AG10803 (cell line): ENCODE measurements at places on chromosomes 12 and 14.

- DNase-seq: no peak
Observed at GRCh38 chr12:32661706-32662105, 17.4 kb upstream of the DNM1L start.

GRCh38 chr14:74463697-74464096, 29.4 kb downstream of the NPC2 start:
- no peak for DNase-seq

- no peak for DNase-seq
Observed at GRCh38 chr12:4141348-4142270, 132.0 kb upstream of the CCND2 start.

DNA sequence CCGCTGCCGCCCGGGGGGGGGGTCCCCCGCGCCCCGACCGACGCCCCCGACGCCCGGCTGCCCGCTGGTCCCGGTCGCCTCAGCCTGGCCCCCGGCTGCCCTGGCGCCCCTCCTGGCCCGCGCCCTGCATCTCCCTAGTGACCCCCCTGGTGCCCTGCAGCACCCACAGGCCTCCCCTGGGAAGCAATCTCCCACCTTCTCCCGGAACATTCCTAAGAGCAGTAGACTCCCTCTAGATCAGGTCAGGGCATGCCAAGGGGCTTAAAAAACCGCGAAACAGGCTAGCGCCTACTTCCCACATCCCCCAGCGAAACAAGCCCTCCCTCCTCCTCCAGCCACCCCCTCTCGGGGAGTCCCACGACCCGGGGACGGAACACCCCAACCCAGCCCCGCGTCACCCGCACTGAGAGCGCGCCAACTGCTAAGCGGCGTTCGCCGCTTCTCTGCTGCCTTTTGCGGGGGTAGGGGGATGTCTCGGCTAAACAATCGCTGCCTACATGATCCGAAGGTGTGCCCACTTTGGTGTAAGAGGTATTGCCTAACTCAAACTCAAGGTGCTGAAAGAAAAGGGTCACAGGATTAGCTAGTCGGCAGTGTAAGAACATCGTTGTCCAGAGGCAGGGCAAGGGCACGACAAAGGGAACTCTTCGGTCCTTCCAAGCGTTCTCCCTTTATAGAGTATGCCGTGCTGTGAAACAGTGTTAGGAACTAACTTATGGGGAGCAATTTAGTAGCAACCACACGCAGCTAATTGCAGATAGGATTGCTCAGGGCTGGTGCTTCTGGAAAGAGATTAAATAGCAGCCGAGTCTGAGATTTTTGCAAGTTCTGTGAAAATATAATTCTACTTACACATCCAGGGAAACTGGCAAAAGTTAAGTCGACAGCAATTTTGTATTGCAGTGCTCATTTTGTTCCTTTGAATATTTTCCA, 619 bp upstream of the NTN4 start:
- DNase-seq: no peak

DNA sequence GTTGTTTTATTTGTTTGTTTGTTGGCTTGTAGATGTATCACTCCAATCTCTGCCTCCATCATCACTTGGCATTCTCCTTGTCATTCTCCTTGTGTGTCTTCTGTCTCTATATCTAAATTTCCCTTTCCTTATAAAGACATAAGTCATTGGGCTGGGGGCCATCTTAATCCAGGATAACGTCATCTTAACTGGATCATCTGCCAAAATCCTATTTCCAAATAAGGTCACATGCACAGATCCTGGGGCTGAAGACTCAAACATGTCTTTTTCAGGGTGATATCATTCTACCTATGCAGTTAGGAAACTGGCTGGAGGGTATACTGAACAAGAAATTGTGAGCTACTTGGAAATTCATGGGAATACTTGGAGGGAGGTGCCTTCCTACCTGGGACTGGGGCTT, 8.7 kb upstream of the CCDC60 start:
- DNase-seq: no peak

- DNase-seq: no peak
Observed at GRCh38 chr14:30603402-30603801, 18.7 kb upstream of the SCFD1 start.

DNA sequence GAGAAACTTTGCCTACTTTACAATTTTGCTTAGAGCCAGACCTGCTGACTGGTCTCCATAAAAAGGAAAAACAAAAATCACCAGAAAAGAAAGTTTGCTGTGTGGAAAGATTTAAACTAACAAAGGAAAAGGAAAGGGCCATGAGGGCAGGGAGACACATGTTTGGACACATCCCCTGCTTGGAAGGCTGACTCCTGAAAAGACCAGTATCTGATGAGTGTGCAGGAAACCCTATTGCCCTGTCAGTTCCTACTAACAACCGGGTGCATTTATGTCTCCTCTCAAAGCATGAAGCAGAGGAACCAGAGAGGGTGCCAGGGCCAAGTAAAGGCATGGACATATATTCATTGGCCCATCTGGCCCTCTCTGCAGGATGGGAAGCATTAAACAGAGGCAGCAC, 7.0 kb upstream of the STAB2 start:
- DNase-seq: no peak

GRCh38 chr14:95097385-95097784, 59.9 kb downstream of the DICER1 start:
- DNase-seq: peak; percentile 81

DNA sequence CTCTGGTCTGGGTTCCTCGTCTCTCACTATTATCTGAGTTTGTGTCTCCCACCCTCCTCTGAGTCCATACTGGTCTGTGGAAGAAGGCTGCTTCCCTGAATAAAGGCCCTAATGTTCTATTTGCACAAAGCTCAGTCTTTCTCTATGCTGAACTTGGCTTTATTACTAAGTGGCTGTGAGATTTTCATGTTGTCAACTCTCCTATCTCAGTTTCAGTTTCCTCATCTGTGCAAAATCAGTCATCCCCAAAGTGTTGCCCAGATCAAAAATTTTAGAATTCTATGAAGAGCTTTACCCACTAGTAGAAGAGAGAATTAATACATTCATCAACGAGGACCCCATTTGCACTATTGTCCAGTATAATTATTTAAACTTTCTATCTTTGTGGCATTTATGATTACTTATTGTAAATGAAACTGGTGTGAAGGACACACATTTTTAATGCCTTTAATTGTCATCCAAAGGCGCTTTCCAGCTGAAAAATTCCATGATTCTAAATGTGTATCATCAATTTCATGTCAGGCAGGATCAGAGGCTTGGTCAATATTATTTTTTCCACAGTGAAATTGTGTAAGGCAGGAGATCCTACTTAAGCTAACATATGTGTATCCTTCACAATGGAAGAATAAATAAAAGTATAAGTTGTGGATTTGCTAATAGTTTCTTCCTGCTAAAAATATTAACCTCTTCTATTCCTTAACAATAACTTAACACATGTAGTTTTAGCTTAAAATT, 79.1 kb upstream of the EEA1 start:
- DNase-seq: no peak

GRCh38 chr12:113971392-113971791, 5.3 kb upstream of the RBM19 start:
- no peak for DNase-seq

DNA sequence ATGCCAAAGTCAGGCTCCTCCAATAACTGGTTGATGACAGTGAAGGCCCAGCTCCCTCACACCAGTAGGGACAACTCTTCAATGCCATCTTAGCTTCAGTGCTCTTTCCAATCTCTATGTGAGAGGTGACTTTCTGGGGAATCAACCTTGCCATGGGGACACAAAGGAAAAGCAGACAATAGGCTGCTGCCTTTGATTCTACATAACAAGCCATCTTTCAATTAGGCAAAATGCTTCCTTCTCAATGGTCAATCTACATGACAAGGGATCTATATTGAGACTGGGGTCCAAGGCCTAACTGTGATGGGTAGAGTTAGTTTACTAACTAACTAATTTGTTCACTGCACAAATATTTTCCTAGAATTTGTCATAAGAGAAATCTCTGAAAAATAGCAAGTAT, 1417.5 kb upstream of the SEL1L start:
- DNase-seq: no peak

DNA sequence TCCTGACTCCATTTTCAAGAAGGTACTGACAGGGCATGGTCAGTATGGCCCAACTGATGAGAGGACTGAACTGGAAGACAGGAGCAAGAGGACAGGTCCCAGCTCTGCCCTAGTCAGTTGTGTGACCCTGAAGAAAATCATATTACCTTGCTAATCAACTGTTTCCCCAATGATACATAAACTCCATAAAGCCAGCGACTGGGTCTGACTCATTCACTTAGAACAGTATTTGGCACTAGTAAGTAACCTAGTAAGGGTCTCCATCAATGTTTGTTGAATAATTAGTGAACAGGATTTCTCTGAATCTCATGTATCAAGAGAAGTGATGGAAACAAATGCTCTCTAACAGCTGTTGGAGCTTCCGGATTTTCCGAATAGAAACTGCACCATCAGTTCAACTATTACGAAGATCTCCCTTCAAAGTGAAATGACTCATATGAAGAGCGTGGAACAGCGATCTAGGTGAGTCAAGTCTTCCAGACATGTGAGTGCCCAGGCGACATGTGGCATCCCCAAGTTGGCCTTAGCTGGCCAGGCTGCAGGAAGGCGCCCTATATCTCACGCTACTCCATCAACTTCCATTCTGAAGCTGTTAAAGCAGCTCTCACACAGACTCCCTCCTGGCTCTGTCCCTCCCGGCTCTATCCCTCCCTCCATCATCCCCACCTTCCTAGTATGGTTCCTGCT, 94.5 kb downstream of the TTC7B start:
- DNase-seq: no peak

DNA sequence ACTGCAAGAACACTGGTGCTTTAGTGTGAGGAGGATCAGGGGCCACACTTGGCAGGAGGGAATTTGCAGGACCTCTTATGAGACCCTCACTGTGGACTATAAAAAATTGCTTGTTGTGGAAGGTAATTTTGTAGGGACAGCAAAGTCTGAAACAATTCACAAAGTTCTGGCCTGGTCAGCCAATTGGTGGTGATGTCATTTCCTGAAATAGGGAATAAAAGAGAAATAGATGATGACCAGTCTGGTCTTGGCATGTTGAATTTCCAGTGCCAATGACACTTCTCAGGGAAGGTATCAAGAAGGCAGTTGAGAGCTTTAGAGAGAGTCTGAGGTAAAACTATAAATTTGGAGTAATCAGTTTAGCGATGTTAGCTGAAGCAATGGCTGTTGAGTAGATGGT, 129.3 kb upstream of the LMNTD1 start:
- no peak for DNase-seq

- DNase-seq: no peak
Observed at GRCh38 chr12:28878629-28879028, 270.4 kb upstream of the FAR2 start.

DNA sequence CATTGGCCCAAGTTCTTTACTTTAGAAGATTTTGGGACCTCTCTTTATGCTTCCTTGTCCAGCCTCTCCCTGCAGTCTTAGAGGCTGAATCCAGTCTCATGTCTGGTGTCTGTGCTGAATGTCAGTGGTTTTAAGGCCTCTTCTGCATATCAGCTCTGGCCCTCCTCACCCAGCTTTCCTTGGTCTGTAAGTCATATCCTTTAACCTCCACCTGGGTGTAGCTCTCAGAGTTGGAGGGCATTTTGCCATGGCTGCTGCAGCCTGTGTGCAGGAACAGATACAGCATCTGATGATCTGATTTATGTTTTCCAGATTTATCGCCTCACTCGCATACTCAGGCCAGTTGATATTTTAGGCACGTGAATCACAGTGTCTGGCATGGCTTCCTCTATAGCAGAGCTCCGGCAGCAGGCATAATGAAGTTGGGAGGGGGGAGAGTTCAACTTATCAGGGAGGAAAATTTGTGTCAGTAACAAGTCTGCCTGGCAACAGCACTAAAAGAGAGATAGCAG, 335.0 kb downstream of the PCNX1 start:
- DNase-seq: peak; percentile 94

DNA sequence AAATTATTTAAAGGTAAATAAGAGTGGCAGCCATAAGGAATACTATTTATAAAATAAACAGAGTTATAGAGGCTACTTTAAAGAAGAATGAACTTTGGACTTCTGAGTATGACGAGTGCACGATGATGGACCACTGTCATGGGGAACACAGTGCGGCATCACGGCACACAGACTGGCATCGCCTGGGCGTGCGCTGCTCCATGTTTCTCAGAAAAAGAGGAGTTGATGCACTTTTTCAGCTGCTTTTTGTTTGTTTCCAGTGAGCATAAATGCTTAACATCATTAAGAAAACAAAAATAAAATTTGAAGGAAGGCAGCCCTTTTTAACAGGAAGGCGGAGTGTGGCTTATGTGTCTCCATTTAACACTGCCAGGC, 23.3 kb upstream of the EAPP start:
- DNase-seq: no peak

GRCh38 chr12:132014915-132015280, 65.2 kb downstream of the EP400 start:
- DNase-seq: no peak

DNA sequence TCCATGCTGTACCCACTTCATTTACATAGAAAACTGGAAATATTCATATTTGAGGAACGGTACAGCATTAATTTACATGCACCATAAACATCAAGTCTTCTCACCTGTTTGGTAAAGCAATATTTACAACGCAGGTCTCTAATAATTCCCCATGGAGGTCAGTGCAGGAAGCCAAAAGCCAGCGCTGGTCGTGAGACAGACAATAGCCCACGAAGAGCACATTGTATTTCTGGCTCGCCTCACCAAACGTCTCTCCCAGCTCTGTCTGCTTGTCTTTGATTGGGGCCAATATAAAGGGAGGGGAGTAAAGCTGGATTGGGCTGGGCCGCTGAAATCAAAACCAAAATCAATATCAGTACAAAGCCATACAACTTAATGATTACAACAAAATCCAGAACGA, 302.1 kb downstream of the MED13L start:
- no peak for DNase-seq

- no peak for DNase-seq
Observed at GRCh38 chr12:43815416-43815815, 9.3 kb upstream of the TWF1 start.

GRCh38 chr14:36271939-36272907, 48.2 kb downstream of the MBIP start:
- DNase-seq: peak; percentile 5

GRCh38 chr14:105077649-105077995, 12.4 kb upstream of the GPR132 start:
- no peak for DNase-seq

DNA sequence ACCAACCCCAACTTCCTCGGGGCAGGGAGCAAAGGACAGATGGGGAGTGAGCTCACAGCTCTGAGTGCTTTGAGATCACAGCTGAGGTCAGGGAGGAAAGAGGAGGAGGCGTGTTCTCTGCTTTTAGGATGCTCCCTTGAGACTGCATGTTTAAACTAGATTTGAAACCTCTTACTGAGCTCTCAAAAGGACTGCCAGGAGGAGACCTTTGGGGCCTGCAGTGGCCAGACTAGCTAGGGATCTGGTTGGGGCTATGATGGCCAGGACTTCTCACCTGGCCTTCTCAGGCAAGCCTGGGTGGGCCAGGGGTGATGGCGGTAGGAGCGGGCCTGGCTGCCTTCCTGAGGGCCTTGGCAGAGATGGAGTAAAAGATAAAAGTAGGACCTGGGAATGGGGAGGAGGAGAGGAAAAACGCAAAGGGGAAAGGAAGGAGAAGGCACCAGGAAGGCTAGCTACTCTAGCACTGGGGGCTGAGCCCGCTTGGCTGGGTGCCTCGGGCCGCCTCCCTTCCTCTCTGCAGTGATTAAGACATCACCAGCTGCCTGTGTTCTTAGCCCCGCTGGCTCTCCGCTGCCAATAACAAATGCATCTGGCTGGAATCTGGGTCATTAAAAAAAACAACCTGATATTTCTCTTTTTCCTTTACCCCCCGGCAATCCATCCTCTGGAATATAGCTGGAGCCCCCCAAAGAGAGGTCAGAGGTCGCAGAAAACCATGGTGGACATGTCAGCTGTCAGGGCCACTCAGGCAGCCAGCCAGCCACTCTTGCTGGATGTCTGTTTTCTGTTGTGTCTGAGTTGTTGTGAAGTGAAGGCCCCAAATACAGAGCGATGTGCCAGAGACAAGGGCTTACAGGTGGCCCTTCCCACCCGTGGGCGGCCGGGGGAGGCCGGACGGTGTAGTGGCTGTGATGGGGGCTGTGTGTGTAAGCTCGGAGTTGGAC, 141.3 kb downstream of the TSPAN9 start:
- peak; percentile 79 for DNase-seq
